ENCODE measurements at places on chromosomes 7 and 10.

GRCh38 chr10:121661451-121661851 is 63.2 kb upstream of the FGFR2 start:
- no peak for ATAC-seq

- no peak for ATAC-seq
Observed at GRCh38 chr10:110340816-110341215, 36.1 kb upstream of the SMNDC1 start.

DNA sequence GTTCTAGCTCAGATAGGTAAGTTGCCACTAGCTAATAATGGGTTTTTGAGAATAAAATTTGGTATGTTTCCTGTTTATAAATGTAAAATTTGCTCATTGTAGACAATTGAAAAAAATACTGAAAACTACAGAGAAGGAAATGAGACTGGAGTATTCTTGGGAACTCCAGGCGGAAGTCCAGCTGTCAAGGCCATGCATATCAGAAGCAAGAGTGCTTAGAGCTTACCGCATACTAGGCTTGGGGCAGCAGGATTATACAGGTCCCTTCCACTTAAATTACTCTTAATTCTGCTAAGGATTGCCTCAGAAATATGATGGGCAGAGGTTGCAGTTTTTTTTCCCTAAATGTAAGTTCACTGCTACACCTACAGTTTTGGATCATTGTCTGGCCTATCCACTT is 26.6 kb downstream of the UMAD1 start:
- no peak for ATAC-seq

DNA sequence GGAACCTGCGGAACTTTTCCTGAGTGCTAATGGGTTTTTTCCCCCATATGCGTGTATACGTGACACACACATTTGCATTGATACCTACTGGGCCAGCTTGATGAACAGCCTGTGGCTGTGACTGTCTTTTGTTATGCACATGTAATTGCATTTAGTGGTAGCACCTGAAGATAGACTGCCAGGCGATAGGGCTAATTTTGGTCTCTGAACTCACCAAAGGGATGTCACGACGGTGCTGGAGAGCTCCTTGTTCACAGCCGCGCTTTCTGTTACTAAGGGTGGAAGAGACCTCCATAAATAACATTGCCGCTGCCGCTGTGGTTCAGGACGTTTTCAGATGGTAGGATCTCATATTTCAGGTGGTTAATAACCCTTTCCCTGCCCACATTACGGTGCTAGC is 133.2 kb downstream of the CAMK1D start:
- ATAC-seq = no peak

GRCh38 chr7:155837126-155837479 is 24.8 kb upstream of the SHH start:
- no peak for ATAC-seq

DNA sequence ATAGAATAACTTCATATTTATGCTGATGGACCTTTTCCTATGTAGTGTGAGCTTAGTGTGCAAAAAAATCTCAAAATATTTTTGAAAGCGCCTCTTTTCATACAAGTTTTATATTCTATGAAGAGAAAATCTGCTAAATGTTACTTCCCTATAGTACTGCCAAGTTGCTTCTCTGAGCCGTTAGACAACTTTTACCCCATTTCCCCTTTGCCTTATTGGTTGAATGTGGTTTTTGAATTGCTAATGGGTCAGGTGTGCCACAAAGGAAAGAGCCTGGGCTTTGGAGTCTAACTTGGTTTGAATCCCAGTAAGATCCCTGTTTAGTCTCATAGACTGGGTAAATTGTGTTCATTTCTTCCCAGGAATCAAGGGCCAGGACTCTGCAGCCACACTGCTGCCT is 261.5 kb downstream of the SNX10 start:
- no peak for ATAC-seq

- ATAC-seq = no peak
Observed at GRCh38 chr7:132164558-132165125, 411.6 kb downstream of the PLXNA4 start.

GRCh38 chr10:110686949-110687348 is 42.8 kb downstream of the RBM20 start:
- no peak for ATAC-seq

DNA sequence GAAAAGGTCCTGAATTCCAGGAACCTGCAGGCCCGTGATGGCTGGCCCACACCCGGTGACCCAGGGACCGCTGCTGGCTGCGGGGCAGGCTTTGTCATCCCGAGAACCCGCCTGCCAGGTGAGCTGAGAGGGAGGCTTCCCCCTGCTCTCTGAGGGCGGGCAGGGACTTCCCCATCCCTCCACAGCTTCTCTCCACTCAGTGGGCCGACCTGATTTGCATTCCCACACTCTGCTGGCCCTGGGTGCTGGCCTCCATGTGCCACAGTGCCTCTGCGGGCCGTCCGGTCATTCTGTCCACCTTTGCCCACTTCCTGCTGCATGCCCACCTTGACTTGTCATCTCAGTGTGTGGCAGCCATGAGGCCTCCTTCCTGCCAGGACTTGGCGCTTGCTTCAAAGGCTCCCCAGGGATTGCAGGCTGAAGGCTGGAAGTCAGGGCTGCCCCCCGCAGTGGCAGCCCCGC is 35.3 kb downstream of the PALD1 start:
- no peak for ATAC-seq

- ATAC-seq = no peak
Observed at GRCh38 chr7:341841-342638, 52.1 kb downstream of the FOXL3 start.

GRCh38 chr7:73758581-73759138 is 11.4 kb downstream of the CLDN3 start:
- no peak for ATAC-seq

Data from esophagus mucosa (tissue), 1 donor.